NCI-H1417 (cell line): ENCODE measurements at places on chromosomes 7 and 10.
A peak's percentile ranks its signal among the peaks of the same experiment; 100 is the strongest.

GRCh38 chr10:103556383-103557007 lies 63.0 kb downstream of the NEURL1 start:
- DNase-seq = no peak

- DNase-seq = no peak
Observed at GRCh38 chr7:130383187-130383980, 3.1 kb downstream of the CPA1 start.

DNA sequence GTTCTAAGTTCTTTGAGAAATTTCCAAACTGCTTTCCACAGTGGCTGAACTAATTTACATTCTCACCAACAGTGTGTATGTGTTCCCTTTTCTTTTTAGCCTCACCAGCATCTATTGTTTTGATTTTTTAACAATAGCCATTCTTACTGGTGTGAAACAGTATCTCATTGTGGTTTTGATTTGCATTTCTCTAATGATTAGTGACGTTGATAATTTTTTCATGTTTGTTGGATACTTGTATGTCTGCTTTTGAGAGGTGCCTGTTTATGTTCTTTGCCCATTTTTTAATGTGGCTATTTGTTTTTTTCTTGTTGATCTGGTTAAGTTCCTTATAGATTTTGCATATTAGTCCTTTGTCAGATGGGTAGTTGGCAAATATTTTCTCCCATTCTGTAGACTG lies 191.4 kb downstream of the AGMO start:
- no peak for DNase-seq

DNA sequence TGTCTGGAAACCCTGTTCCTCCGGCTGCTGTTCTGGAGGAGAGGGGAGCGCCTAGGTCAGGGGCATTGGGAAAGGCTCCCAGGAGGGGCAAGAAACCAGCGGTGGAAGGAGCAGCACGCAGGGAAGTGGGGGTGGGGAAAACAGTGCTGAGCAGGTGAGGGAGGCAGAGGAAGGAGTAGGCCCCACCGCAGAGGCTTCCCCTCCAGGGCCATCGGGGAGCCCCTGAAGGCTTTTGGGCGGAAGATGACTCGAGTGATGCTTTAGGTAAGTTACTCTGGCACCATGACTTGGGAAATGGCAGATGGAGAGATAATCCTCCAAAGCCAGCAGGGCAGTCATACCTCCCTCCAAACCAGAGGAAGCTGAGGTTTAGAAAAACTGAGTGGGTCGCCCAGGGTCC lies 106.5 kb upstream of the ANLN start:
- no peak for DNase-seq

DNA sequence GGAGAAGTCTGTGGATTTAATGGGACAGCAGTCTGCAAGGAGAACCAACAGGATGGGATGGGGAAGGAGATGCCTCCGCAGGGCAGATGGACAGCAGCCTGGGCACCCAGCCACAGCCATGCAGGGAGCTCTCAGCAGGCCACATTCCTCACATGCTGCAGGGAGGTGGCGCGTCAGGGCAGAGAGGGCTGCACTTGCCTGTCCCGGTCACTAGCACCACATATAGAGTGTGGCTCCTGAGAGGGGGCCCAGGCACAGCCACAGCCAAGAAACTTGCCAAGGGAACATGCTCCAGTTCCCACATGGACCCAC lies 86.8 kb upstream of the ZMIZ1 start:
- DNase-seq = no peak

DNA sequence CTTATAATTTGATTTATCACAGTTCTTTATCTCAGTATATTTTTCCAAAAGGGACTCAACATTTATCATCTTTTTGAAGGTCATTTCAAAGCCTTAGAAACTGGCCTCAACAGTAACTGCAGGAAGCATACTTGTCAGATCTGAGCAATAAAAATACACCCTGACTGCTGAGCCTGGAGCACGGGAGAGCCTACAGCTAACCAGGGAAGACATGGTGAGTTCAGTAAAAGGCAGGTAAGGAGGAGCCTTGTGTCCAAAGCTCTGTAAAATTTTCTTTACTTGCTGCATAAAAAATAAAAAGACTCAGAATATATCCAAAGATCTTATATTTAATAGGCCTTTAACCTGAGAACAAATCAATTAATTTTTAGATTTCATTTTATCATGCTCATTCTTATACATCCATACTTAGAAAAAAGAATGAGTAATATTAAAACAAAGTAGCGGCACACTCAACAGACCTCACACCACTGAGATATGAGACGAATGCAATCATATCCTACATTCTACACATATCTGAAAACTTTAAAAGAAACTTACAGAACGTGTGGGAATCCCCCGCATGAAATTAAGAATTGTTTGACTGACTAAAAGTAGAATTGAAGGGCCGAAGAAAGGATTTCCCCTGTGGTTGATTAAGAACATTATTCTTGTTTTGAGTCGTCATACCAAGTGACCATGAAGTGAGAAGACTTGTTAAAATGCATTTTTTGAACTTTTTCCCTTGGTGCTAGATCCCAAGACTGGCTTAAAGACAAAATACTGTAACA lies 296.4 kb upstream of the MKLN1 start:
- DNase-seq = no peak

DNA sequence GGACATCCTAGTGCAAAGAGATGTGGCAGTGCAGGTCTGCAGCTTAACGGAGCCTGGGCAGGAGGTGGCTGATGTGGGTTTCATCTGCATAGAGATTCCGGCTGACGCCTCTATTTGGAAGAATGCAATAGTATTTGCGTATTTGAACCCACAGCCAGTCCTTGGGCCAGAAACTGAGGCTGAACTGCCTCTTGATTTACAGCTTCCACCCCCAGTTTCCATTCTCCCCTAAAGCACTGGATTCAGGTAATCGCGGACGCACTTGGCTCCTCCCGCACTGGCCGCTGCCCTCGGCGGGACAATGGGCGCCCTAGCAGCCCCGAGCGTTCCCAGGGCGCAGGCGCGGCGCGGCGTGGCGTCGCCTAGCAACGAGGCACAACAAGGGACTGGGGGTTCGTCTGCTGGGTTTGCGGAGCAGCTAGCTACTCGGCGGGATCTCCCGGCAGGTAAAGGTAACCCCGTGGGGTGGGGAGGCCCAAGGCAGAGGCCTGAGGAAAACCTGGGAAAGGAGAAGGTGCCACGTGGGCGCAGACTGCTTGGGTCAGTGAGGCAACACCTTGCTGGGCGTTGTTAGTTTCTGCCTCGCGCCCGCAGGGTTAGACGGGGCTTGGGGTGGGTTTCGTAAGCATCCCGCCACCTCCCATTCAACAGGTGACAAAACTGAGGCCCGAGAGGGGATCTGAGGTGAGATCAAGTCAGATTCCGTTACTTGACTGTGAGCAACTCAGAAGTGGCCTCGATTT lies at the start of gene ARMC3:
Gene ARMC3, plus strand, starts transcription at position 393 of the 743 bp plus-strand sequence. CDS start 3,944 bp downstream, outside the sequence.
- peak; percentile 47 for DNase-seq

DNA sequence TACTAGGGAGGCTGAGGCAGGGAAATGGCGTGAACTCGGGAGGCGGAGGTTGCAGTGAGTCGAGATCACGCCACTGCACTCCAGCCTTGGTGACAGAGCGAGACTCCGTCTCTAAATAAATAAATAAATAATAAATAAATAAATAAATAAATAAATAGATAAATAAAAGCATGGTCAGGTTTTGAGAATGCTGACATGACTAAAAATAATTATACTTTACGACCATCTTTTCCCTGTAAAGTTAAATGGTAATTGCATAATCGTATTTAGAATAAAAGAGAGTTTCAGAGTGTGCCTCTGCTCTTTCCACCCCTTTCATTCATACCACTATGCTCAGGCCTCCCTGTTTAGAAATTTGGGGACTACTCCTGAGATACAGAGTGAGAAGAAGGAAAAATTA lies 326.5 kb downstream of the CNTNAP2 start:
- DNase-seq = no peak

GRCh38 chr10:114723991-114724715 lies 66.1 kb upstream of the ABLIM1 start:
- DNase-seq = no peak

GRCh38 chr10:29479981-29480954 lies 154.5 kb downstream of the SVIL start:
- peak; percentile 7 for DNase-seq

- DNase-seq = no peak
Observed at GRCh38 chr10:43172645-43173044, 34.4 kb downstream of the CSGALNACT2 start.

GRCh38 chr10:7185367-7185690 lies 225.5 kb downstream of the SFMBT2 start:
- no peak for DNase-seq

- no peak for DNase-seq
Observed at GRCh38 chr7:135950972-135951371, 26.2 kb downstream of the MTPN start.

DNA sequence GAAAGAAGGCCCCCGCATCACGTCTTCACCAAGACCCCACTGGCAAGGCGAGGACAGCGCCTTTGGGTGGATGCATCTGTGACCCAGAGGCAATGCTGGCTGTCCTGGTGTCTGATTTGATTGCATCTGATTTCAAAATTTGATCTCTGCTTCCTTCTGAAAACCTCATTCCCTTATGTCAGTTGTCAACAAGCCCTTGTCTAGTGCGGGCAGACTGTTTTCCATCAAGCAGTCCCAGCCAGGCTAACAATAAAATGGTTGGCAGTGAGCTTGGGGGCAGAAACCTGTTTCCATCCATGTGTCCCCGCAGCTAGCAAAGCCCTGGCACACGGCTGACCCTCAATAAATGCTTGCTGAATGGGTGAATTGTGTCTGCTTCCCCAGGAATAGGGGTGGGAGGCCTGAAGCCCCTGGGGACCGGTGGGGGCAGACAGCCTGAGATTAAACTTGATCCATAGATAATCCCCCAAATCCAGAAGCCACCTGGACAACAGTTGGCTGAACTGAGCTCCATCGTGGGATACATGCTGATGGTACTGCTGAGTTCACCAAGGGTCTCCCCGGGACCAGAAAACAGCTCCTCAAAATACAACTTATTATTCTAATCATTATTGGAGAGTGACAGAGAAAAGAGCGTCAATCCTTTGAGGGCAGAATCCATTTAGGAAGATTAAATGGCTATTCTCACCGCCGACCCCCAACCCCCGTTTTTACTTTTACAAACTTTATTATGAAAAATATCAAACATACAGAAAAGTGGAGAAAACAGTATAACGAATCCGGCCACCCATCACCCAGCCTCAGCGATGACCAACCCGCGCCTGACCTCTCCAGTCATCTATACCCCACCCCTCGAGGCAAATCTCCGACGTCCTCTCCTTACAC lies 912 bp upstream of the DUSP5 start:
- DNase-seq = peak; percentile 3

DNA sequence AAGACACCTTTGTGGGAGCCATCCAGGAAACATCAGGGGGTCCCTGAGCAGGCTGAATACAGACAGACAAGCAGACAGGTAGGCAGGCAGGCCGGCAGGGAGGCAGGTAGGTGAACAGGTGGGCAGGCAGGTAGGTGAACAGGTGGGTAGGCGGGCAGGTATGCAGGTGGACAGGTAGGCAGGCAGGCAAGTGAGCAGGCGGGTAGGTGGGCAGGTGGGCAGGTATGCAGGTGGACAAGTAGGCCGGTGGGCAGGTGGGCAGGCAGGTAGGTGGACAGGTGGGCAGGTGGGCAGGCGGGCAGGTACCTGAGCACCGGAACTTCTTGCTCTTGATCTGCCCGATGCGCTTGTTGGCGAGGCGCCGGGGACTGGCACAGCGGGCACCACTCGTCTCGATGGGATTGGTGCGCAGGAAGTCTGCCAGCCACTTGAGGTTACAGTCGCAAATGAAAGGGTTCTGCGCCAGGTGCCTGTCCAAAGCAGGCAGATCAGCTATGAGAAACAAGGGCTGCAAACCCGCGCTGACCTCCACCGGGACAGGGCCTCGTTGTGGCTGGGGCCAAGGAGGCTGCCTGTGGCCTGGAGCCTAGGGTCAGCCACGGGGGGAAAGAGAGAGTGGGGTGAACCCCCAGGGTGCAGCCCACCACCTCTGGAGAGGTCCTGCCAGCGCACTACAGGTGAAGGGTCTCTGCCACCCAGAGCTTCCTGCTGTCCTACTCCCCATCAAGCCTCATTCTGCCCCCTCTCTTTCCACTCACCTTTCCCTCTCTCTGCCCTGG lies 136.9 kb downstream of the SLIT1 start:
- DNase-seq = peak; percentile 35

DNA sequence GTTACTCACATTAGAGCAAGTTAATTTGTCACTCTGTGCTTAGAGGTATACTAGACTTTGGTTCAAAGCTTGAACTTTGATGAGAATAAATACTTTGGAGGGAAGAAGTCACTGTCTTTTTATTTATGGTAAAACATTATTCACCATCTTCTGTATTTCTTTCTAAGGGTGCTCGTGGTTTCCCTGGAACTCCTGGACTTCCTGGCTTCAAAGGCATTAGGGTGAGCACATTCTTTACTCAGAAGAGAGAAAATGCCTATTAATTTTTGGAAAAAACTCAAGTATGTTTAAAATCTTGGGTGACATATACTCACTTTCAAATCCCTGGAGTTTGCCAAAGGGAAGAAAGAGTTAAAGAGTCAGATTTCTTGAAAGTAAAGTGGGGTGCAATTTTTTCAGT lies 10.8 kb downstream of the COL1A2 start:
- DNase-seq = no peak

DNA sequence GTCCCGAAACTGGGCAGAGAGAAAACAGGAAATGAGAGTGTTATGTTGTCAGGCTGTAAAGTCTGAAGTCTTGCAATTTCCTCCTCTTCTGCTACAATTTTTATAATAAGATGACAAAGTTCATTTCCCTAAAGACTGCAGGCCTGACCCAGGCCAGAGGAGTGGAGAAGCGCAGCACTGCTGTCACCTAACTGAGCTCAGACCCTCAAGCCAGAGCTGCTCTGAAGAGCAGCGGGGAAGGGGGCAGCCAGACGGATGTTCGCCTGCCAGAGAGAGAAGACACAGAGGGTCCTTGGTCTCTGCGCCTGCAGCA lies 12.6 kb upstream of the AOAH start:
- no peak for DNase-seq

- DNase-seq = peak; percentile 52
Observed at GRCh38 chr10:19788075-19788686, 28.1 kb upstream of the PLXDC2 start.

DNA sequence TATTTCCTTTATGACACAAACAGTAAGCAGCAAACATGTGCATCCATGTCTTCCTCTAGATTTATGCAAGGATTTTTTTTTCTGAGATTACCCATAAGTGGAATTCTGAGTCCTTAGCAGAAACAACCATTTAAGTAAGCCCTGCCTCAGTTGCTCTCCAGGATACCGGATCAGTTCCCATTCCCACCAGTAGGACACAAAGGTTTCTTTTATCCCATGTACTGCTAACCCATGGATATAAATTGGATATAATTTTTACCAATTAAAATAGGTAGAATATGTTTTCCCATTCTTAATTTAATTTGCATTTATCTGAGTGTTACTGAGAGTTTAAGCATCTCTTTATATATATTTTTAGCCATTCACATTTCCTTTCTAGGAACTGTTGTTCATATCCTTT lies 280.9 kb downstream of the FGFR2 start:
- no peak for DNase-seq

- no peak for DNase-seq
Observed at GRCh38 chr10:2301227-2301626, 563.9 kb upstream of the ADARB2 start.
